ENCODE measurements at places on chromosomes 6 and 20.

GRCh38 chr6:157535340-157536222 lies 154.6 kb downstream of the ZDHHC14 start:
- DNase-seq: no peak

- DNase-seq: peak; percentile 15
These were observed 504 bp downstream of the VPS16 start for GRCh38 chr20:2840967-2841531.

GRCh38 chr20:37737826-37738420 lies 44.1 kb downstream of the CTNNBL1 start:
- no peak for DNase-seq

GRCh38 chr6:41546866-41547798 lies 951 bp downstream of the FOXP4 start:
- no peak for DNase-seq

DNA sequence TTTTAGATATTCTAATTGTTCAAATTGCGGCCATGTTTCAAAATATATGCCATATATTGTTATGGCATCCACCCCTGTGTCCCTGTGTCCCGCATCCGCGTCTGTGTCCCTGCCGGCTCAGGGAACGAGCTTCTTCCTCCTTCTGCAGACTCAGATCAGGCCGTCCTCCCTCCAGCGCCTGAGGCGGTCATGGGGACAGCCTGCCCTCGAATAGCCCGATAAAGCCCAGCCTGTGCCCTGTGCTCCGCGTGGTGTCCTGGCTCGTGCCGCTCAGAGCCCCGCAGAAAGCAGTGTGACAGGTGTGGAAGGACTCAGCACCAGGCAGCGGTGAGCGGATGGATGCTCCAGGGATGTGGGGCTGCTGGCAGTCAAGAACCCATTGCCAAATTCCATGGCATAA lies 663.4 kb upstream of the DEFB115 start:
- DNase-seq: no peak

- DNase-seq: no peak
These were observed 108.7 kb upstream of the CNKSR3 start for GRCh38 chr6:154619146-154619545.

- DNase-seq: no peak
These were observed 7.5 kb upstream of the GLP1R start for GRCh38 chr6:39041072-39041471.

GRCh38 chr6:158061361-158061708 lies 79.7 kb downstream of the SYNJ2 start:
- no peak for DNase-seq

DNA sequence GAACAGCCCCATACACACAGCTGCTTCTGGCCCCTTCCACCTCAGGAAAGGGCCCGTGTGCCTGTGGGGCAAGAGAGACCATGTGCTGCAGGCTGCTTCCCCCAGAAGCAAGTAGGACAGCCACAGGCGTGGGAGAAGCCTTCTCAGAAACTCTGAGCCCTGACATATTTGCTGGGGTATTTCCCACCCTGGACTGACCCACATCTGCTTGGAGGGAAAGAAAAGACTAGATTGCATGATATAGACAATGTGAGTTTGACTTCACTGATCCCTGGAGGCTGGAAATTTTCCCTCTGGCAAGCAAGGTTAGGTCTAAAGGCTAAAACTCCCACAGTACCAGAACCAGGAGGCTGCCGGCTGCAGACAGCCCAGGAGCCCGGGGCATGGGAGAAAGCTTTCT lies 213.3 kb upstream of the SSTR4 start:
- no peak for DNase-seq

DNA sequence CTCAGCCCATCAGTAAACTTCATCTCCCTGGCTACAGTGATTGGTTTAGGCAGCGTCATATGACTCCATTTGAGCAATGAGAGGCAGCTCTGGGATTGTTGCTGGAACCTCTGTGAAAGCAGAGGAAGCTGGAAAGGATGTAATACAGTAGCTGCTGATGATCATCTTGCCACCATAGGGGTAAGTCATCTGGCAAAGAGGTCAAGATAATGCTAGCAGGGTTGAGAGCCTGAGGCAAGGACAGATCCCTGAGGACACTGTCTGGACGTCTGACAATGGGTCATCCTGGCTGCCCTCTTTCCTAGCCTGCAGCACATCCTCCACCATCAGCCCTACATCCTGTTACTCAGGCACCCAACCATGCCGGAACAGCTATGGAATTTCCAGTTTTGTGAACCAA lies 25.5 kb upstream of the FKBP1A start:
- no peak for DNase-seq

- DNase-seq: no peak
These were observed 1.3 kb downstream of the BTBD3 start for GRCh38 chr20:11918981-11919380.

DNA sequence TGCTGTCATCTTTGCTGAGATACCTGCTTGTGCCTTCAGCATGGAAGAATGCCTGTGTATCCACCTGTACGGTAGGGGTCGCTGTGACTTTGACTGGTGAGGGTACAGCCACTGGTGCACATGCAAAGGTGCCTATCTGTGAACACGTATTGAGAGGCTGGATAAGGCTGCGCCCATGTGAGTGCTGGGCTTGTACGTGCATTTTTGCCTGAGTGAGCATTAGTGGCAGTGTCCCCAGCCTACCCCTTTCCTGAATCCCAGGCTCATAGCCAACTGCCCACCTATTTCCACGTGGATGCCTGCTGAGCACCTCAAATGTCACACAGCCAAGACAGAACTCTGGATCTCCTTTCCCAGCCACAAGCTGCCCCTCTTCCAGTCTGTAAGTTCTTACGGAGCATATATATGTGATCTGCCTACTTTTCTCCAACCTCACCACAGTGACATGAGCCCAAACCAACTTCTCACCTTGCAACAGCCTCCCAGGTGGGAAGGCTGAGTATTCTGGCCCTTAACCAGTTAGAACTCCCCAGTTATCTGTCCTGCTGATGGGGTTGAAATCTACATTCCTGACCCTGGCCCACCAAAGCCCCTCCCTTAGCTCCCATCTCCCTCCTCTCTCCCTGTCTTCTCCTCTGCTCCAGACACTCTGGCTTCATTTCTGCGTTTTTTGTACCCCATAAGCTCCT lies 1.1 kb upstream of the SLC2A10 start:
- no peak for DNase-seq

DNA sequence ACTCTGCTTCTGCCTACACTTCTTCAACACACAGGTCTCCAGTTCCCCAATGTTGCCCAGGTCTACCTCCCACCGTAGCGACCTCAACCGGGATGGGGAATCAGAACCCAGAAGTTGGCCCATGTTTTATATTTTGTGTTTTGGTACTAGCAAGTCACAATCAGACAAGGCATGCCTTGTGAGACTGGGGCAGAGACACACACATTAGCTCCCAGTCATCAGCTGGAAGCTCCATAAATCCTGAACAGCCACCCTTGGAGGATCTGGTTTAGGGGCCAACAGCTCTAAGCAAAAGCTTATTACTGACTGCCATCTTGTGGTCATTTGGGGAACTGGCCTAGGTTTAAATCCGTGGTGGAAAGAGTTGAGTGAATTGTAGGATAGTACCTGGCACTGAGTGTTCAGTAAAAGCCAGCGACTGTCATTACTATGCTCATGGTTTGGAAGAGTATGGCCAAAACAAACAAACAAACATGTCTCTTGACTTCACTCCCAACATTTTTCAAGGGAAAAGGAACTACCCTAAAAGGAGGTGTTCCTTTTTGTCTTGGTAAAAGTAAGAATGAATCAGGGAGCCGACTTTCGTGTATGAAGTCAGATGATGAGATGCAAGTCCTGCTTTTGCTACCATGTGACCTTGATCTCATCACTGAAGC lies 40.5 kb downstream of the PIM1 start:
- peak; percentile 63 for DNase-seq

DNA sequence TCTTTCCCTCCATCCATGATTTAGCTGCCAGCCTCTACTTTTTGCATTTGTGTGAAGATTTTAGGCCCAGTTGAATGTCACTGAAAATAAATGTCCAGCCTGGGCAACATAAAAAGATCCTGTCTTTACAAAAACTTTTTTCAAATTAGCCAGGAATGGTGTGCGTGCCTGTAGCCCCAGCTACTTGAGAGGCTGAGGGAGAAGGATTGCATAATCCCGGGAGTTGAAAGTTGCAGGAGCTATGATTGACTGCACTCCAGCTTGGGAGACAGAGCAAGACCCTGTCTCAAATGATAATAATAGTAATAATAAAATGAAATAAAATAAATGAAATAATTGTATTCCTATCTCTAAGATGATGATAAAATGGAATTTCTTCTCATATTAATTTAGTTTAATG lies 5.0 kb upstream of the GFOD1 start:
- DNase-seq: no peak

DNA sequence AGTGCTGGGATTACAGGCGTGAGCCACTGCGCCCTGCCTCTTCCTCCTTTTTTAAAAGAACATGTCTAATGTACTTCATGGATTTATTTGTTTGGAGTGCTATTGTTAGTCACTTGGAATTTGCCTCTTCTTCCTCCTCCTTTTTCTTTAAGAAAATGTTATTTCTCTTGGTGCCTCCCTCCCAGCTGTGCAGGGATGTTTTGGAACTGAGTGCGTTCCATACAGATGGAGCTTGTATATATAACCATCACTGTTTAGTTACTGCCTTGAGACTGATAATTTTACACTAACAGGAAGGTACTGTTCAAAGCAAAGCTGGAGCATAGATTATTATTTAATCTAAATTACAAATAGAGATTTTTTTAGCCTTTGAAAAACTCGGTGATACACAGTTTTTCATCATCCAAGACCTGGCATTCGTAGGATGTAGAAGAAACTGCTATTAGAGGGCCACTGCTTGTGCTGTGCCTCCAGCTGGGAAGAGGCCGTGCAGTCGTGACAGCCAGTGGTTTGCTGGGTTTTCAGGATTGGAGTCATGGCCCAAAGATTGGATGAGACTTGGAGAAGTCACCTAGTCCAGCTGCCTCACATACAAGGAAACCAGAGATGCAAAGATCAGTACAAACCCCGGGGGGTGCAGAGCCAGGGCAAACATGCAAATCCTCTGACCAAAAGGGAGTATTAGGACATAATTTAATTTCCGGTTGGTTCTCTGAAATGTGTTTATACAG lies 123.1 kb downstream of the PLEKHG1 start:
- DNase-seq: no peak

- DNase-seq: no peak
These were observed 24.1 kb downstream of the HLA-B start for GRCh38 chr6:31332637-31333602.

DNA sequence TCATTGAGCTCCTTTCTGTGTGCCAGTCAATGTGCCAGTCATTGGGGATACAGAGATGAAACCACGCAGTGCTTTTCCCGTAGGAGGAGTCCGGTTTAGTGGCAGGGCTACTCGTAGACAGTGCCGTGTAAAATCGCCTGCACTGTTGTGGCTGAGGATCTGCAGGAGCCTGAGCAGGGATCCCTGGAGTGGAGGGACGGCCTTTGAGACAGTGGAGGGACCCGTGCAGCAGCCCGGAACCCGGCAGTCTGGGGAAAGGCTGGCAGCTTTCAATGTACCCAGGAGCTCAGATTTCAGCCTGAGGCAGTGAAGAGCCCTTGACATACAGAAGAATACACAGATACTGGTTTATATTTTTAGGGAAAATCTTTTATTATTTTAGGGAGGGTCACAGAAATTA lies 203.3 kb downstream of the ARID1B start:
- DNase-seq: no peak

DNA sequence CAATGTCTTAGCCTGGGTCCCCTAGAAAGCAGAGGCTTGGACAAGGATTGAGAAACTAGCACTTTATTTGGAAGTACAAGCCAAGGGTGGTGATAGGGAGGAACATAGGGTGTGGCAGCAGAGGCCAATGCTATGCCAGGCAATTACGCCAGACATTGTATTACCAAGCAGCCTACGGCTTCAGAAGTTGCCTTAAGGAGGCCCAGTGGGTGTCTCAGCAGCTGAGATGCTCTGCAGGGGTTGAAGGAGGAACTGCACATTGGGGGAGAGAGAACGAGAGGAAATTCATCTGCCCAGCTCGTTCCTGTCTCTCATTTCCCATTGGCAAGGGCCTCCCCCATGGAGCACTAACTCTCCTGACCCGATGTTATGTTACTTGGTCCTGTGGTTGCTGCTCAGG lies 859 bp downstream of the C20orf202 start:
- DNase-seq: no peak

- DNase-seq: no peak
These were observed 86.5 kb downstream of the SERAC1 start for GRCh38 chr6:158081657-158081935.

DNA sequence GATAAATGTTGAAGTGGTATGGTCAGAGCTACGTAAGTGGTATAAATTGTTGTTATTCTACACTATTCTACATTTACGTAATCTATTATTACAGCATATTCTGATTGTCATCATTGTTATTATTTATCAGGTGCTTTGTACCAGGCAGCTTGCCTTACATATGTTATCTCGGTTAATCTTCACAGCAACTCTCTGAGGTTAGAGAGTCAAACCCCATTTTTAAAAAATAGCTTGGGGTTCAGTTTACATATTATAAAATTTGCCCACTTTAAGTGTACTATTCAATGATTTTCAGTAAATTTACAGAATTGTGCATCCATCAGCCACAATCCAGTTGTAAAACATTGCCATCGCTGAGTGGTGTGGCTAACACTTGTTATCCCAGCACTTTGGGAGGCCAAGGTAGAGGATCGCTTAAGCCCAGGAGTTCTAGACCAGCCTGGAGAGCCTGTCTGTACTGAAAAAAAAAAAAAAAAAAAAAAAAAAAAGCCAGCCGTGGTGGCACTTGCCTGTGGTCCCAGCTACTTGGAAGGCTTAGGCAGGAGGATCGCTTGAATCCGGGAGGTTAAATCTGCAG lies 35.5 kb downstream of the PPP1R16B start:
- no peak for DNase-seq

DNA sequence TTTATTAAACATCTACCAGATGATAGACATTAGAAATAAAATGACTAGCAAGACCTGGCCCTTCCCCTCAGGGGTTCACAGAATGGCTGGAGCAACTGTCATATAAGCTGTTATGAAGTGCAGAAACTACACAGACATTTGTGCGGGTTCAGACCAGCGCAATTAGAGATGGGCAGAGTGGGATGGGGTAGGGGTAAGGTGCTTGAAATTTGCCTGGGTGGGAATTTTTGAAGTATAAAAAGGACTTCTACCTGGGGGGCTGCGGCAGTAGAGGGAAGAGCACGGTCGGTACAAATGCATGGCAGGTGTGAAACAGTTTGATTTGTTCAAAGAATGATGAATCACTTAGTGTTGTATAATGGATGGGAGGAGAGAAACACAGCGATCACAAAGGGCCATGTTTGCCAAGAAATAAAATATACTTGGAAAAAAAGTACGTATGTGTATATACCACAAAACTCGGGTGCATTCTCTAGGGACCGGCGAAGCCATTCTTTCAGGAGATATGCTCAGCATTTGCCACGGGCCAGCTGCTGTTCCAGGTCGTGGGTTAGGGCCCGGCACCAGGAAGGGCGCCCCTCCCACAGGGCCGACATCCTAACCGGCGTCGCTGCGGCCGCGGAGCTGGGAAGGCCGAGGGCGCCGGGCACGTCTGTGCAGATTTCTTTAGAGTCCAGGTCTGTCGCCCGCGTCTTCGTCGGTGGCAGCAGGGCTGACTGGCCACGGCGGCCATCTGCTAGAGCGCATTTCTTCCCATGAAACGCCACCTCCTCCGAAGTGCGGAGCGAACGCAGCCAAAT lies 809 bp upstream of the NOL7 start:
- DNase-seq: no peak

All from fibroblast of skin of left biceps (primary cell).